Esophagus mucosa (tissue), 1 donor: ENCODE measurements at places on chromosomes 12 and 14. TPM values are rescaled to one million over a fixed set of nuclear protein-coding genes. Genes with fewer than 3 reads are reported as not detected.

- no peak for ATAC-seq
Measured at GRCh38 chr14:68758301-68758700, 34.6 kb downstream of the ZFP36L1 start.

- no peak for ATAC-seq
Measured at GRCh38 chr12:83161456-83161855, 474.8 kb downstream of the TMTC2 start.

- peak; percentile 37 for ATAC-seq
Measured at GRCh38 chr14:68563251-68564131, 229.4 kb downstream of the ZFP36L1 start.

GRCh38 chr12:103455020-103455763 lies 40.6 kb downstream of the C12orf42 start:
- ATAC-seq: peak; percentile 42

DNA sequence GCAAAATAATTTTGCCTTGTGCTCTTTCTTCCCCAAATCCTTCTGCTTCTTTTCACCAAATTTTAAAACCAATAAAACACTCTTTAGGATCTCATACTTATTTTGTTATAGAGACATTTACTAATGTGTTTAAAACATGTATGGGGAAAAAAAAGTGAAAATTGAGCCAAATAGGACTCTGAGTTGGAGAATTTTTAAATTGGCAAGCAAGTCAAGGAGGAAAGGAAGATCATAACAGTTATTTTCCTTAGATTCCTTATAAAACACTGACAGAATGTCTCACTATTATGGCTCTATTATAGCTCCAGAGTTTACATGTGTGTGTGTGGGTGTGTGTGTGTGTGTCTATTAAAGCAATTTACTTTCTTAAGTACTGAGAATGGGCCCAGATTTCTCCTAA lies 220.5 kb downstream of the SLC6A15 start:
- no peak for ATAC-seq

GRCh38 chr14:31854508-31855075 lies 222.5 kb upstream of the ARHGAP5 start:
- no peak for ATAC-seq

- ATAC-seq: no peak
Measured at GRCh38 chr12:130862161-130862560, 9.7 kb upstream of the RAN start.

DNA sequence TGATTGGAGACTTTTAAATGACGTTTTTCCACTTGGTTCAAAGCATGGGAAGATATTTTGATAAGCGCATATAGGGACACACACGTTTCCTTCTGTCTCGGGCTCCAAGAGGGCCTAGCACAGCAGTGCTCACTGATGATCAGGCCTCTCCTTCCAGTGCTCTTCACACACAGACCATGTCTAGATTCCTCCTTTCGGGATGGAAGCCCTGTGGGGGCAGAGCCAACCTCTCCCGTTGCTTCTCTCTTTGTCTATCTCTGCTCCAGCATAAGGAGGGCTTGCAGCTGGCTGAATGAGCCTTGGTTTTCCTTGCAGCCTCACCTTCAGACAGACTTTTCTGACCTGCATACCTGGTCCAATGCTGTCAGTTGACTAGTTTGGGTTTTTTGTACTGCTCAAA lies 22.3 kb downstream of the GPRC5D start:
- no peak for ATAC-seq

DNA sequence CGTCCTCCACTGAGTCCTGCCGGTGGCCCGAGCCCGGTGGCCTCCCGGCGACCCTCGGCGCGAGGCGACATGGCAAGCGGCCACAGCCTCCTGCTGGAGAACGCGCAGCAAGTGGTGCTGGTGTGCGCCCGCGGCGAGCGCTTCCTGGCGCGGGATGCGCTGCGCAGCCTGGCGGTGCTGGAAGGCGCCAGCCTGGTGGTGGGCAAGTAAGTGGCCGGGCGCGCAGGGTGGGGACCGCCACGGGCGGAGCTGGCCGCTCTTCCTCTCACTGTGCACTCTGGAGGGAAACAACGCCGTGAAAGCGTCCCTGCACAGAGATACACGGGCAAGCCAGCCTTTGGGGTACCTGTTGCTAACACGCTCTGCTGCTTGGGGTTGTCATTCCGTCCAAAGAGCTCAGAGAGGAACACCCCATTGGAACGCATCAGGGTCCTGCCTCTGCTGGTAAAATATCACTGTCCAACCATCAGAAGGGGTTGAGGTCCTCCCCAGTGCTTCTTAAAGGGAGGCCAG lies at the start of gene AMDHD1:
Gene AMDHD1 (plus strand): TSS at position 2 of the 513 bp plus-strand sequence. CDS start 68 bp downstream, at position 70.
- ATAC-seq: peak; percentile 77

DNA sequence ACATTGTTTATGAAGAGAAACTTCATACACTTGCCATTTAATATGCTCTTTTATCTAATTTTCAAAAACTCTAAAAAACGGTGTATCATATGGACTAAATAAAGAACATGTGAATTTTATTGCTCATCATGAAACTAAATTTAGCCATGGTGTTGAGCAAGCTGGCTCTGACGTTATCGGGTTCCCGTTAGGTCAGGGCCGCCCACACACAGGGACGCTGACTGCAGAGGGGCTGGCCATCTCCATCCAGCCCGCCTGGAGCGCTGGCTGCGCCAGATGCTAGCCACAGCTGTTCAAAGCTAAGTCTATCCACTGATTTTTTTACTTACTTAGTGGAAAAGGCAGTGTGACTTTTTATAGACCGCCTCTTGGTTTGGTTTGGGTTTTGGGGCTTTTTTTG lies 36.5 kb upstream of the DYNC1H1 start:
- peak; percentile 39 for ATAC-seq

GRCh38 chr12:32027684-32028365 lies 68.6 kb downstream of the RESF1 start:
- no peak for ATAC-seq

DNA sequence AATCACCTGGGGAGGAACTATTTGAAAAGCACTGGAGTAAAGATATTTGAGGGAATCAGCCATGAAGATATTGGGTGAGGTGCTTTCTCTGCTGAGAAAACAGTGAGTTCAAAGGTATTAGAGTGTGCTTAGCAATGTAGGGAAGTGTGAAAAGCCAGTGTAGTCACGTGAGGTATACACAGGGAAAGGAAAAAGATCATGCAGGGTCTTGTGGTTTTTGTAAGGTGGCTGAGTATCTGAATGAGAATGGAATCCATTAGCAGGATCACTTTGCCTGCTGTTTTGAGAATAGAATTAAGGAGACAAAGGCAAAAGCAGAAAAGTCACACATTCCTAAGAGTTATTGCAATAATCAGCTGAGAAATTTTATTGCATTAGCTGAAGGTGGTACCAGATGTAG lies 193.0 kb downstream of the PIK3C2G start:
- ATAC-seq: no peak

DNA sequence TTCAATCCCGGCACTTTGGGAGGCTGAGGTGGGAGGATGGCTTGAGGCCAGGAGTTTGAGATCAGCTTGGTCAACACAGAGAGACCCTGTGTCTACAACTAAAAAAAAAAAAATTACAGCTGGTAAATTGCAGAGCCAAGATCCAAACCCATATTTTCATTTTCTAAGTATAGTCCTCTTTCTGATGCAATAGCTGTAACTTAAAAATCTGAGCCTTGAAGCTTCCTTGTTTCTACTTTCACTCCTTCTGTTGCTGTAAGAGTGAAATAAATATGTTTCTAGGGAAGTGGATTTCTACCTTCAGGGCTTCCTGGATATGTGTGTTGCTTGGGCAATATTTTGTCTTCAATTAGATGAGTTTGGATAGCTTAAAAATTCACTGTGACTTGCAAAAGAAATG lies 42.0 kb upstream of the PRICKLE1 start:
- ATAC-seq: no peak

- ATAC-seq: no peak
Measured at GRCh38 chr12:49260166-49260565, 4.7 kb upstream of the TUBA1C start.

GRCh38 chr12:18479256-18479655 lies 217.9 kb downstream of the PIK3C2G start:
- ATAC-seq: peak; percentile 99

- ATAC-seq: no peak
Measured at GRCh38 chr14:37842106-37842505, 246.7 kb downstream of the TTC6 start.

DNA sequence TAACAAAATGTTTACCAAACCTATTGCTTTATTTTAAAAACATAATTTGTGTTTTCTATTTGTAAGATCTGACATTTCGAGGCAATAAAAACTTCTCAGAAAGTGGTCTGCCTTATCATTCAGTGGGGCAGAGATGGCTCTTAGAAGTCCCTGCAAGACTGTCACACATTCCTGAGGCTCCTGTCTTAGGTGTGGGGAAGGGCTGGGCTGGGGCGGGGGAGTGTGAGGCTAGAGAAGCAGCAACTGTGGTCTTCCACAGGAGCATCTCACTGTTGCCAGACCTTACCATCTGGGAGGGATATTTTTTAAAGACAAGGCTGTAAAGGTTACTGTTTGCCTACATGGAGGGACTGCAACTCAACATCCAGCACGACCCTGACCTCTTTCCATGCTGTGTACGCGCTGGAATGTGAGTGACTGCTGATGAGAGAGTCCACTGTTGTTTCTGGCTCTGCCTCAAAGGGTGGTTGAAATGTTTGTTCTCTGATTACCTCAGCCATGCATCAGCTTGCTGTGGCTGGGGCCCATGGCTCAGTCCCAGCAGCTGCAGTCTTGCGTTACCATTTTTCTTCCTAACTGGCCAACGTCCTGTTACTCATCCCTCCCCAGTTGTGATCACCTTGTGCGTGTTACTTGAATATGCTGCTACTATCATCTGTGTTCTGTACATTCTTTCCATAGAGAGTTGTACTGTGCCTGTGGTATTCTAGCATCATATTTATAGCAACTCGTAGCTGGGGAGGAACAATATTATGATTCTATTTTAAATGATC lies 12.4 kb downstream of the ERG28 start:
- peak; percentile 63 for ATAC-seq

- ATAC-seq: no peak
Measured at GRCh38 chr12:123096182-123096581, 54.7 kb downstream of the PITPNM2 start.

DNA sequence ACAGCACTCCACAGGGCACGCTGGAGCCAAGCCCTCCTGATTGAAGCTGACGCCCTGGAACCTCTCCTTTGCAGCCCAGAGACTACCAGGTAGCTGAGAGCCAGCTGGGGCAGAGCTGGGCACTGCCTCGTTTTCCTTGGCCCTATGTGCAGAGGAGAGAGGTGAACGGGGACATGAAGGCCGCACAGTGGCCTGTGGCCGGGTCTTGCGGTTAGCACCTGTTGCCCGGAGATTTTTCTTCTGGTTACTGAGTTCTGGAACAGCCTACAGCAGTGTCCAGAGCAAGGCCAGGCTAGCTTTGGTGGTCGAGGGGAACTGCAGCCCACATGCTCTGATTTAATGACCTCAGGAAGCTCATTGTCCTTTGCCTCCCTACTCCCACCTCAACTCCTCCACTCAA lies 201.3 kb upstream of the PRMT8 start:
- no peak for ATAC-seq

DNA sequence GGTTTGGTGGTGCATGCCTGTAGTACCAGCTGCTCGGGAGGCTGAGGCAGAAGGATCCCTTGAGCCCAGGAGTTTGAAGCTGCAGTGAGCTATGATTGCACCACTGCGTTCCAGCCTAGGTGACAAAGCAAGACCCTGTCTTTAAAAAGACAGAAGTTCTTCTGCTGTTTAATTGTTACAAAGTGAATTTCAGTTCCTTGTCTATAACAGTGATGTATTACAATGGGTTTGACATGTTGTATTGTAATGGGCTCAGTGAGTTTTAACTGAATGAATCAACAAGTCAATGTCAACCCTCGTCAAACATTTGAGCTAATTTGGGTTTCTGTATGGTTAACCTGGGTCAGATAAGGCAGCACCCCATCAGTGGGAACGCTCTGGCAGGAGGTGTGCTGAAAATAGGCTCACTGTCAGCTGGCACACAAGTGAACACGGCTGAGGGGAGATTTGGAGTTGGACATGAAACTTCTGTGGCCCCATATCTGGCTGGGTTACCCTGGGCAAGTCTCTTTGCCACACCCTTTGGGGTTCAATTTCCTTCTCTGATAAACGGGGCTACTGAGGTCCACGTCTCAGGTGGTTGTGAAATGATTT lies 14.0 kb upstream of the TRPV4 start:
- peak; percentile 15 for ATAC-seq

DNA sequence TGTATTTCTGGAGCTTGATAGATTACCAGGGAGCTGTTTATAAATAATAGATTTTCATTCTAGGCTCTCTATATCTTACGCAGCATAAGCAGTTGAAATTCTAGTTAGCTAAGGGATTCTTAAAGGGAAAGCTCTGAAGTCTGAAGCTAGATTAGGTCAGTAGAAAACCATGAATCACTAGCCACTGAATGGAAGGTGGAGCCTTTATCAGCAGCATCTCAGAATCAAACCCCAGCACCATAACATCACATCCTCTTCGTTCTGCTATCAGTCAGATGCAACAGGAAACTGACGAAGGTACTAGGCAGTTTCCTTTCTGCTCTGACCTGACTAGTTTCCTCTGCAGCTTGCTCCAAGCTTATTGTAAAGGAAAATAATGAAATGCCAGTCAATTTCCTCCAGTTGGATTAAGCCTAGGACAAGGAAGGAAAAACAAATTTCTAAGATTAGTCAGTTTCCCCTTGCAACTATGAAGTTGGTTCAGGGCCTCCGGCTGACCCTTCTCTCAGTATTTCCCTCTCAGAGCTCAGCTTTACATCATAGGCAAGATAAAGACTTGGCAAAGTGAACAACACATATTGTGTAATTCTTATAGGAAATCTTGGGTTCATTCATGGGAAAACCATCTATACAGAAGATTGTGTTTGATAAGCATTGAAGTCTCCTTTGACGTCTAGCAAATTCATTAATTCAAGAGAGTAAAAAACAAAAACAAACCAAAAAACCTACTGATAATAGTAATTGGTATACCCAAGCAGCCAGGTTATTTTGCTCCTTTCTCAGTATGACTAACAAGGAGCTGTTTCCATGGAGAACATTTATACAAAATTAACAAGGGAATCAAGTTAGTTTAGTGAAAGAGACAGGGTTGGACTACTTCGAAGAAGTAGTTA lies 43.4 kb upstream of the CFAP54 start:
- peak; percentile 84 for ATAC-seq

- ATAC-seq: no peak
Measured at GRCh38 chr12:72694193-72694592, 422.0 kb downstream of the TRHDE start.

Gene OAS3
- 33.6 TPM for total RNA-seq

Gene SLC7A7
- total RNA-seq: 1.4 TPM

Gene FAIM2
- 0.04 TPM for total RNA-seq

Gene SLCO1B1
- total RNA-seq: 0.08 TPM

Gene DLK1
- 0.16 TPM for total RNA-seq

Gene ATF7IP
- 55.0 TPM for total RNA-seq

Gene RIPK3
- total RNA-seq: 10.5 TPM

Gene STRAP
- total RNA-seq: 74.0 TPM

Gene BATF
- total RNA-seq: 0.84 TPM

Gene HDAC7
- total RNA-seq: 25.1 TPM

Gene CMA1
- 0.64 TPM for total RNA-seq

Gene LYZ
- 13.0 TPM for total RNA-seq

Gene CTDSP2
- total RNA-seq: 49.8 TPM

Gene AICDA
- total RNA-seq: not detected

Gene CIT
- 14.5 TPM for total RNA-seq

Gene SLC25A47
- total RNA-seq: not detected

Gene ARF3
- total RNA-seq: 144 TPM
